ENCODE measurements at places on chromosomes 3 and 15. TPM values are rescaled to one million over a fixed set of nuclear protein-coding genes. Genes with fewer than 3 reads are reported as not detected.

PIK3CB gene
- 8.2 TPM for polyA plus RNA-seq

LRRC31 gene
- not detected for polyA plus RNA-seq

TGM4 gene
- polyA plus RNA-seq = 0.22 TPM

SLC24A5 gene
- polyA plus RNA-seq = not detected

SEMA3F gene
- polyA plus RNA-seq = 23.8 TPM

IQCF5 gene
- polyA plus RNA-seq = not detected

GOLGA6A gene
- not detected for polyA plus RNA-seq

RNU5B-1 gene
- polyA plus RNA-seq = not detected

MED12L gene
- polyA plus RNA-seq = 0.09 TPM

TRIM69 gene
- 5.1 TPM for polyA plus RNA-seq

SLC51B gene
- polyA plus RNA-seq = 0.10 TPM

B4GALT4 gene
- 13.3 TPM for polyA plus RNA-seq

STRIT1 gene
- not detected for polyA plus RNA-seq

IGSF10 gene
- 0.56 TPM for polyA plus RNA-seq

CDCP1 gene
- polyA plus RNA-seq = 0.34 TPM

IL20RB gene
- 1.2 TPM for polyA plus RNA-seq

ITIH4 gene
- polyA plus RNA-seq = 21.1 TPM

CPN2 gene
- polyA plus RNA-seq = 0.27 TPM

UBA5 gene
- polyA plus RNA-seq = 23.3 TPM

CPNE4 gene
- polyA plus RNA-seq = 0.46 TPM

LRTM1 gene
- not detected for polyA plus RNA-seq

SKOR1 gene
- 0.14 TPM for polyA plus RNA-seq

UACA gene
- 19.0 TPM for polyA plus RNA-seq

PRR20G gene
- polyA plus RNA-seq = not detected

ARPIN gene
- polyA plus RNA-seq = 18.8 TPM

CLDN18 gene
- 0.38 TPM for polyA plus RNA-seq

LRRC34 gene
- polyA plus RNA-seq = 0.92 TPM

VEPH1 gene
- 1.8 TPM for polyA plus RNA-seq

ZFYVE19 gene
- 14.2 TPM for polyA plus RNA-seq

BFSP2 gene
- polyA plus RNA-seq = not detected

NTRK3 gene
- polyA plus RNA-seq = 3.0 TPM

KNG1 gene
- polyA plus RNA-seq = not detected

MASP1 gene
- 2.2 TPM for polyA plus RNA-seq

AKAP13 gene
- polyA plus RNA-seq = 83.3 TPM

AMIGO3 gene
- polyA plus RNA-seq = not detected

PP2D1 gene
- polyA plus RNA-seq = not detected

PSTPIP1 gene
- 9.1 TPM for polyA plus RNA-seq

TICRR gene
- polyA plus RNA-seq = 0.05 TPM

OSTN gene
- polyA plus RNA-seq = 2.5 TPM

FBLN2 gene
- 10.2 TPM for polyA plus RNA-seq

ALDH1A3 gene
- polyA plus RNA-seq = 118 TPM

CYP19A1 gene
- polyA plus RNA-seq = 2.7 TPM

MORC1 gene
- not detected for polyA plus RNA-seq

CBLB gene
- polyA plus RNA-seq = 17.5 TPM

VPS39 gene
- 29.9 TPM for polyA plus RNA-seq

KY gene
- polyA plus RNA-seq = 0.12 TPM

PCOLCE2 gene
- polyA plus RNA-seq = 8.0 TPM

LRRIQ4 gene
- polyA plus RNA-seq = not detected

FAM3D gene
- polyA plus RNA-seq = 2.9 TPM

DENND4A gene
- polyA plus RNA-seq = 13.2 TPM

SLC12A8 gene
- polyA plus RNA-seq = 4.1 TPM

SUCNR1 gene
- polyA plus RNA-seq = 0.08 TPM

UBE2Q2 gene
- 44.0 TPM for polyA plus RNA-seq

CORO2B gene
- 1.8 TPM for polyA plus RNA-seq

MME gene
- 39.8 TPM for polyA plus RNA-seq

LTF gene
- 13.4 TPM for polyA plus RNA-seq
